MV-4-11 (cell line): ENCODE measurements at places on chromosomes 11 and 22.

GRCh38 chr22:49112176-49112575 lies 715.5 kb downstream of the BRD1 start:
- DNase-seq, result no peak

- DNase-seq, result no peak
Measured at GRCh38 chr11:34259087-34259486, 98.7 kb downstream of the ABTB2 start.

DNA sequence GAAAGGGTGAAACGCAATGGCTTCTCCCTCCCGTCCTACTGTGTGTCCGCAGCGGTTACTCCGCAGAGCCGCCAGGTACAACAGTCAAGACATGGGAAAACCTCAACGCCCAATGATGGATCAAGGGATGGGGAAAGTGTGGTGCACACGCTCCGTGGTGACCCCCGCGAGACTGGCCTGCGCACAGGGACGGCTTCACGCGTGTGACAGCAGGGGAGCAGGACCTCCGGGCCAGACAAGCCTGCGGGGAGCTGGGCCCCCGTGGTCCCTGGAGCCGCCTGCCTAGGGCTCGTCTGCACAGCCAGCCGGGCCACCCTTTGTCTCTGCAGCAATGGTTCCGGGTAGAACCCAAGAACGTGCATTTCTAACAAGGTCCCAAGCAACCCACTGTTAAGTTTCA lies 31.7 kb upstream of the MOB2 start:
- DNase-seq, result no peak

GRCh38 chr11:61494381-61494961 lies 14.1 kb upstream of the LRRC10B start:
- DNase-seq, result no peak

- DNase-seq, result no peak
Measured at GRCh38 chr22:25754527-25755202, 12.7 kb downstream of the MYO18B start.

- DNase-seq, result no peak
Measured at GRCh38 chr22:31177420-31178162, 17.6 kb downstream of the RNF185 start.

DNA sequence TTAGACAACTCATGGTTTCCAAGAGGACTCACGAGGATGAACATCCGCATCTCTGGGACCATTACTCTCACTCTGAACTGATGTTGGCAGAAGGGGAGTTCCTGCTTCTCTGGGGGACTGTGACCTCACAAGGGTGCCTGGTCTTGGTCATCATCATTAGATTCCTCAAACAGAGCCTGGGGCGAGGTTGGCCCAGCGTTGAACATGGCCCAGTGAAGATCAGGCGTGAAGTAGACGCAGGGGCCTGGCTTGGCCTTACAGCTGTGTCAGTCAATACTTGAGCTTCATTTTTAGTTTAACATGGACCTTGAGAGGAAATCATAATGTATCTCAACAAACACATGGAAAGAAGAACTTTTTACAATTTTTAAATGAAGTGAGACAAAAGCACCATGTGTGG lies 617.1 kb downstream of the BRD1 start:
- no peak for DNase-seq

GRCh38 chr22:32693102-32693501 lies 108.4 kb upstream of the TIMP3 start:
- DNase-seq, result no peak

DNA sequence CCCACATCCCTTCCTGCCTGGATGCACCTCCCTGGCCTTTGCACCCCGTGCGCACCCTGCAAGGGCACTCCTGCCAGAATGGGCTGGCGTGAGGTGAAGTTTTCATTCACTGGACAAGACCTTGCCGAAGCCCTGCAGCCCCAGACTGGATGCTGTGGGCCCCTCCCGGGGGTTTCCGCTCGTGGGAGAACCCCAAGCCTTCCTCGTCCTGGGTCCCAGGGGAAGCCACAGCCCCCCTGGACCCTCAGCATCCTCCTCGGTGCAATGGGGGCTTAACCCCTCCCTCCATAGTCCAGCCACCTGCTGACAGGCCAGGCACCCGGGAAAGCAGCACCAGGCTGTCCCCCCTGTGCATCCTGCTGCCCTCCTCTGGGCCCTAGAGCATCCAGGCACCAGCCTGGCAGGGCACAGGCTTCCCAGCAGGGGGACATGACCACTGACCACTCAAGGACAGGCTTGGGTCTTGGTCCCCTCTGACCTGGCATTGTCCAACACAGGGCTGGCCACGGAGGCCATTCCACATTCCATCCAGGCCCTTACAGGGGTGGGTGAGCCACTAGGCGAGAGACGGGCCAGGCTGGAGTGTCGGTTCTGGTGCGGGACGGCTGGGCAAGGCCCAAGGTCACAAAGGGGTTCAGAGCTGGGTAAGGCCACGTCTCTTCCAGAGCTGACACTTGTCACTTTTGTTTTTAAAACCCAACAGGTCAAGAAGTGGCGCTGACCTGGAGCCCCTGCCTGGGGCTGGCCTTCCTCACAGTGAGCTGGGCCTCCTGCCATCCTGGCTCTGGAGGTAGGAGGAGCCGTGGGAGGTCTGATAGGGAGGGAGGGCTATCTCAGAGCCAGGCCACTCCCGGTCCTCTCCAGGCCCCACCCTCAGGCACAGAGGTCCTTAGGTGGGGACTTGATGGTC lies 41.5 kb upstream of the PPARA start:
- DNase-seq, result no peak

DNA sequence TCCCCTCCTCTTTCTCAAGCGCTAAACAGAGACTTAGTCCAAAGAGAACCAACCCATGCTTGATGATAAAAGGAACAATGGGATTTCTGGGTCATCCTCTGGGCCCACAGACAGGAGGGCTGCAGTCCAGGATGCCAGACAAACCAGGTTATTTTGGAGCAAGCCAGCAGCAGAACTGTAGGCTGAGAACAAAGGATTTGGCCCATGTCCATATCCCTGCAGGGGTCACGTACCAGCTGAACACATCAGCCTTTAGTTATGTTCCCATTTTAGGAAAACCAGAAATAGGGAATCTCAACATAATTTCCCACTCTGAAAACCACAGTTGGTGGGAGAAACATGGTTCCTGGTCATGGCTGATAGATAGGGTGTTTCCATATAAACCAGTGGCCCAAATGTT lies 533.6 kb upstream of the CADM1 start:
- DNase-seq, result no peak

- DNase-seq, result no peak
Measured at GRCh38 chr11:93986716-93987115, 34.4 kb upstream of the HEPHL1 start.

- DNase-seq, result no peak
Measured at GRCh38 chr11:128400382-128401203, 186.8 kb downstream of the ETS1 start.

- no peak for DNase-seq
Measured at GRCh38 chr22:48098921-48099245, 1336.4 kb downstream of the TBC1D22A start.

- no peak for DNase-seq
Measured at GRCh38 chr11:122192634-122193255, 76.7 kb upstream of the BLID start.

DNA sequence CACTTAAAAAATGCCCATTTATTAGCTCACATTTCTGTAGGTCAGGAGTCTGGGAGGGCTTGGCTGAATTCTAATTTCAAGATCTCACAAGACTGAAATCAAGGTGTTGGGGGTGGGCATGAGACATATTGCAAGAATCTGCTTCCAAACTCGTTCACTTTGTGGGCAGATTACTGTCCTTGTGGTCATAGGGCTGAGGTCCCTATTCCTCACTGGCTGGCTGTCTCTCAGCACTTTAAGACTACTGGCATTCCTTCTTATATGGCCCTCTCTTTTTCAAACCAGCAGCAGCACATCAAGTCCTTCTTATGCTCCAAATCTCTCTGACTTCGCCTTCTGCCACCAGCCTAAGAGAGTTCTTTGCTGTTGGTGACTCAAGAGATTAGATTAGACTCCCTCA lies 27.8 kb upstream of the MYOD1 start:
- DNase-seq, result no peak

GRCh38 chr11:73099512-73100266 lies 42.4 kb downstream of the FCHSD2 start:
- DNase-seq, result no peak

DNA sequence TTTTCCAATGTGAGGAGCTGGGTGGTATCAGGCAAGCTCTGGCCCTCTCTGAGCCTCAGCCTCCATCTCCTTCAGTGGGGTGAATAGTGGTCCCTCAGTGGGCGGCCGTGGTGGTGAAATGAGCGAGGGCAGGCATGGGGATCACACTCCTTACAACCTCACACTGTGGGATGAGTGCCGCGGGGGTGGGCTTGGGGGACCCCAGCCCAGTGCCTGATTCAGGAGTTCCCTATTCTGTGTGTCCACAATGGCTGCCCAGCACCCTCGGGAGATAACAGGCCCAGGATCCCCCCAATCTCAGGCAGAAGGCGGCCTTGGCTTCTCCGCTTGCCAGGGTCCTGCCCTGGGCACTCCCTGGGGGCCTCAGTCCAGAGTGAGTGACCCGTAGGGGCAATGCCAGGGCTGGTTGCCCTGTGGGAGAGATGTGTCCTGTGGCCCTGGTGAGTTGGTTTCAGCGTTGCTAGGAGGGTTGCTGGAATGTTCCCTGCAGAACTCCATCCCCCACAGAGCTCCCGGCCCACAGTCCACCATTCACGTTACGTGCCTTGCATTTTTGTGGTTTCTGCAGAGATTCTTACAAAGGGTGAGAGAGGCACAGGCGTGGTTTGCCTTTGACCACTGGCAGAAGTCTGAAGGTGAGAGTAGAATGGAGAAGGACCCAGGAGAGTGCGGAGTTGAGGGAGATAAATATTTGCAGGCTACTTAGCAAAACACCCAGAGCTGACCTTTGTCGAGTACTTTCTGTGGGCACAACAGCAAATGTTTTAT lies 2.9 kb downstream of the ALDH3B1 start:
- DNase-seq, result no peak

GRCh38 chr11:32309530-32310213 lies 125.7 kb downstream of the WT1 start:
- no peak for DNase-seq

DNA sequence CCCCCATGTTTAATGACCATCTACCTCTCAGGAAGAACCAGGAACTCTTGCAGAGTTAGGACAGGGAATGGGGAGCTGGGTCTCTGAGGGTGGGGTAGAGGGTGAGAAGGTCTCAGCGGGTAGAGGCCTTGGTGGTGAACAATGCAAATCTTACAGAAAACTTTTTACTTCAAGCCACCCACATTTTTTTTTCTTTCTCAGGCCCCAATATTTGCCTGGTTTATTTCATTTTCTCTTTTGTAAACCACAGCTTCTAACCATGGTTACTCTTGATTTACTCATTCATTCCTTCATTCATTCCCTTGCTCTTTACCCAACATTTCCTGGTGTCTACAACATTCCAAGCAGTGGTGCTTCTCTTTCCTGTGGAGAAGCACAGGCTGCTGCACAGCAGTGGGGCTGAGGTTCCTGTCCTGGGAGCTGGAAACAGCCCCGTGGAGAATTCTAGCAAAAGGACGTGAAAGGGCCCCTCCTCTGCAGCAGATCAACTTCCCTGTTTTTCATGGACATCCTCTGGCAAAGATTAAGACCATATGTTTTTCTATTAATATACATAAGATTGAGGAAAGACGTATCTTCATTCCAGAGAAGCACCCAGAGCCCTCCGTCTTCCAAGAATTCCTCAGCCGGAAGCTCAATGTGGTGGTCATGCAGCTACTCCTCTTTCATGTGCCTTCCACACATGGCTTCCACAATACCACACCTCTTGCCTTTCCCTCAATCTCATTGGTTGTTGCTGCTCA lies 224.4 kb upstream of the SESN3 start:
- no peak for DNase-seq

DNA sequence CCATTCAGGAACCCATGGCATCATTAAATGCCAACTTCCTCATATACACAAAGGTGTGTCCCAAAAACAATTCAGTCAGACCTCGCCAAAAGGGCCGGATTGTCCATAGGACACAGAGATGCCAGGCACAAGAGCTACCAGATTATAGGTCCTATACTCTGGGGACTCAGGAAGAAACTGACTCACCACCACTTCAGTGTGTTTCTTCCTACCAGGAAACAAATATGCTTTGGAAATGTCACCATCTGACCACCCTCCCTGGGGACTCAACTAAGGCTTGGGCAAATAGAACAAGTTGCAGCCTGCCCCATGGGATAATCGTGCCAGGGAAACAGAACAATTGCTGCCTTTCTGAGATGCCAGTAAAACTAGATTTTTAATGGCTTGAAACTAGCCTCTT lies 11.7 kb downstream of the POU2AF3 start:
- DNase-seq, result no peak

DNA sequence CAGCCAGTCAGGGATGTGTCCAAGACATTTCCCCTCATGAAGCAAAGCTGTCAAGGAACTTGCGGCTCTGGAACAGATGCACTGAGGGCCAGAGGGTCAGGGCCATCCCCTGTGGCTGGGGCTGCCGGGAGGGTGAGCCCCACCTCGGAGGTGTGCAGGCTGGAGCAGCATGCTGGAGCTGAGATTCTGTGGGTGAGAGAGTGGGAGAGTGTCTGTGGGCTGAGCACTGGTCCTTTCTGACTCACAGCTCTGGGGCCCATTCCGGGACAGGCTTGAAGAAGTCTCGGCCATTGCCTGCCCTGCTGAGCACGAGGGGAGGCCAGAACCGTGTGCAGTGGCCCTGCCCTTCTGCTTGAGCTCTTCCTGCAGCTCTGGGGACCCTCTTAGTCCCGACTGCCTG lies 2.1 kb downstream of the OMP start:
- DNase-seq, result no peak

DNA sequence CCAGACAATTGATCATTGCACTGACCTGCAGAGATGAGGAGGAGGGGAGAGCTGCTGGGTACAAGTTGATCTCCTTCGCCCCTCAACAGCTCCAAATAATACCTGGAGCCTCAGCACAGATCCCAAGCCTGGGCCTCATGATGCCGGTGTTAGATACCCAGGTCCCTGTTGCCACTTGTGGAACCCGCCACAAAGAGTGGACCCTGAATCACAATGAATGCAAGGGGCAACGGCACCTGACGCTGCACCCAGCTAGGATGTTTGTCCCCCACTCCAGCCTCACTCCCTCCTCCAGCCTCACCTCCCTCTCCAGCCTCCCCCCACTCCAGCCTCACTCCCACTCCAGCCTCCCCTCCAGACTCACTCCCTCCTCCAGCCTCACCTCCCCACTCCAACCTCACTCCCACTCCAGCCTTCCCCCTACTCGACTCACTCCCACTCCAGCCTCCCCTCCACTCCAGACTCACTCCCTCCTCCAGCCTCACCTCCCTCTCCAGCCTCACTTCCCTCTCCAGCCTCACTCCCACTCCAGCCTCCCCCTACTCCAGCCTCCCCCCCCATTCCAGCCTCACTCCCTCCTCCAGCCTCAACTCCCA lies 879.0 kb downstream of the BRD1 start:
- DNase-seq, result no peak

DNA sequence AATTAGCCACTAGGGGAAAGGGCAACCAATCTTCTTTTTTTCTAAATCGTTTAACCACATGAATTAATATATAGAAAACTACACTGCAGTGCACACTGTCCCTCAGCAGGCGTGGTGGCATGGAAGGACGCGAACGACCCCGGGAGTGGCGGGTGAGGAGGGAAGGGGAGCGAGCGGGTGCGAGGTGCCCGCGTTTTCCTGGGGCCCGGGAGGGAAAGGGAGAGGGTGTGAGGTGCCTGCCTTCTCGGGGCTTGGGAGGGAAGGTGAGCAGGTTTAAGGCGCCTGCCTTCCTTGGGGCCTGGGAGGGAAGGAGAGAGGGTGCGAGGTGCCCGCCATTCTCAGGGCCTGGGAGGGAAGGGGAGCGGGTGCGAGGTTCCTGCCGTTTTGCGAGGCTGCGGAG lies 765 bp downstream of the GAB4 start:
- DNase-seq, result no peak
